Posterior vena cava (tissue), 2 donors: ENCODE measurements at places on chromosomes 5 and 9. TPM values are rescaled to one million over a fixed set of nuclear protein-coding genes. Genes with fewer than 3 reads are reported as not detected.

DNA sequence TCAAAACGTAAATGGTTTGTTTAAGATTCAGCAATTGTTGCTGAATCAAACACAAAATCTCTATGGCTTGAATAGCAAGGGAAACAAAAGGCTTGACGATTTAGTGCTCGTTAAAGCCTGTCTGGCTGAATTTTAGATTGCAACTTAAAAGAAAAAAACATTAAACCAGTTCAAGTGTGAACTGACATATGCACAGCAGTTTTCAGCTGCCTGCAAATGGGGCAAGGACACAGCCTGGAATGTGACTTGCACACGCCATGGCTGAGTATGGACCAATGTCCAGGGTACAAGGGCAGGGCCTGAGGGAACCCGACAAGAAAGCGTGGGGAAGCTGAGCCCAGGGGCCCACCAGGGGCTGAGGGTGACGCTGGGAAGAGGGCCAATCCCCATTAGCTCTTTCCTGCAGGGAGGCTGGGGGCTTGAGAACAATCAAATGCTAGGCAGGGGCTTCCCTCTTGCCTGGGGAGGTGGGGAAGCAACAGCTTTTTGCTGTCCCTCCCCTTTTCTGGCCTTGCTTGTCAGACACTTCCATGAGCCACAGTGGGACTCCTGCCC is 89.6 kb upstream of the LRRTM2 start:
- DNase-seq, result peak; percentile 23

GRCh38 chr9:113012492-113012891 is 500 bp upstream of the ZNF883 start:
- no peak for DNase-seq

ARL14EPL gene
- not detected for total RNA-seq

HDAC3 gene
- 34.7 TPM for total RNA-seq

DNA sequence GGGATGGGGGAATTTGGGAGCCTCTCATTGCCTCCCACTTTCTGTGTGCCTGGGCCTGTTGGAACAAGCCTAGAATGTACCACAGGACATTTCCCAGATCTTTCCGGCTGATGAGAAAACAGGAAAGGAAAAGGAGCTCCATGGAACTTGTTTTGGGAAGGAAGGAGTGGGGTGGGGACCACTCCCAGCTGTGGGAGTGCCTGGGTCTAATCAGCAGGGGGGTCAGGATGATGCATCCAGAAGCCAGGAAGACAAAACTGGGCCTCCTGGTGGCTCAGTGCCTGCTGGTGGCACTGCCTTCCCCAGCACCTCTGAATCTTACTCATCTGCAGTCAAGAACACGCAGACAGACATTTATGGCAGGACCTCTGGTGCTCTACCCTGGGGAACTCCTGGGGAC is 2.8 kb downstream of the SMIM33 start:
- no peak for DNase-seq

DNA sequence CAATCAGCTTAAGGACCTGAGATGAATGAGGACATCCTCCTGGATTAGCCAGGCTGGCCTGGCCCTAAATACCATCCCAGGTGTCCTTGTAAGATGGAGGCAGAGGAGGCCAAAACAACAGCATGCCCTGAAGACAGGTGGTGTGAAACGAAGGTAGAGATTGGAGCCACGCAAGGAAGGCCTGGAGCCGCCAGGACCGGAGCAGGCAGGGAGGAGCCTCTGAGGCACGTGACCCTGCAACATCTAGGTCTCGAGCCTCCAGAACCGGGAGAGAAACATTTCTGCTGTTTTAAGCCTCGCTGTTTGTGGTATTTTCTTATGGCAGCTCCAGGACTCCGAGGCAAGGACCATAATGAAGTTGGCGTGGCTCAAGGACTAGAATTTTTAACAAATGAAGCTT is 9.7 kb upstream of the COL5A1 start:
- DNase-seq, result peak; percentile 15

SLC36A2 gene
- total RNA-seq, result not detected

GRCh38 chr5:81010336-81011169 is 50.4 kb downstream of the RASGRF2 start:
- no peak for DNase-seq

DNA sequence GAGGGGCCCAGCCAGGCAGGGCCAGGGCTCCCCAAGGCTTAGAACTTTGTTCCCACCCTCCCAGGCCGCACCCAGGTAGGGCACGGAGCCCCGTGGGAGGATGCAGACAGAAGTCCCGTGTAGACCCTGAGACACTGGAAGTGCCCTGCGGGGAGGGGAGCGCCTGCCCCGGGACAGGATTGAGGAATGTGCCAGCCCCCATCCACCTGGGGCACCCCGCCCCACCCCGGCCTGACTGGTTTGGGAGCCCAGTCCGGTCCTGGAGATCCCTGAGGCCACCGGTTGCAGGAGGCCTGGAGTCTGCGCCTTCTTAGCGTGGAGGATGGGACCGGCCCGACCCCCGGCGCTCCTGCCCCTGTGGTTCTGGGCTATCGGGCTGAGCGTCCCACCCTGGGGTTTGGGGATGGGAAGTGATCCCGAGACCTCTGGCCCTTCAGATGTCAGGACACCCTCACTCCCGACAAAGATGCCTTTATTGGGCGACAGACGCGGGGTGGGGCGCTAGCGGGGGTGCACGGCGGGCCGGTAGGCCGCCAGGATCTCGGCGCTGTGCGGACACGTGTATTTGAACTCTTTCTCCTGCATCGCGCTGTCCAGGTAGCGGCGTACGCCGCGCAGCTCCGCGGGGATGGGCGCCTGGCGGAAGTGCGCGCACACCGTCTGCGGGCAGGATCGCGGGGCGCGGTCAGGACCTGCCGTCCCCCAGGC is 2.0 kb downstream of the CLIC3 start:
- DNase-seq, result no peak
